ENCODE measurements at places on chromosomes 12 and 14.
A peak's percentile ranks its signal among the peaks of the same experiment; 100 is the strongest.

DNA sequence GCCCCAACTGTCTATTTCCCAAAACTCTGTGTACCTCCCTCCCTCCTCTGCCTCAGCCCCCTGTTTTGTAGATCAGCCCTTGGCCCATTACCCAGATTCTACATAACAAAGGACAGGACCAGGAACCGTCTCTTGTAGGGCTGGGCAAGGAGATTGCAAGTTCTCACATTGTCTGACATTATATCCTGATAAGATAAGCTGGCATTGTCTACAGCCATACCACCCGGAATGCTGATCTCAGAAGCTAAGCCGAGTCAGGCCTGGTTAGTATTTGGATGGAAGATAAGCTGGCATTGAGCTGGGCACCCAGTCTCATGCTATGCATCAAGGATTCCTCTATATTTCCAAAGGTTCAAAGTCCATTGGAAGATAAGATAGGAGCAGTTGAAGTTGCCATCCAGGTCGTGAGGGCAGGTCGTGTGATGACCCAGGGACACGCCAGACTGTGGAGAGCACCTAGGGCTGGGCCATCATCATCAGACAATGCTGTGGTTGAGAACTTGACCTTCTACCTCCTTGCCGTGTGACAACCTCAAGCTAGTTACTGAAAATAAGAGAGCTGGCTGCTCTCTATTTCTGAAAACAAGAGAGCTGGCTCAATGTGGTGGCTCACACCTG lies 29.5 kb downstream of the PHETA1 start:
- no peak for ATAC-seq

DNA sequence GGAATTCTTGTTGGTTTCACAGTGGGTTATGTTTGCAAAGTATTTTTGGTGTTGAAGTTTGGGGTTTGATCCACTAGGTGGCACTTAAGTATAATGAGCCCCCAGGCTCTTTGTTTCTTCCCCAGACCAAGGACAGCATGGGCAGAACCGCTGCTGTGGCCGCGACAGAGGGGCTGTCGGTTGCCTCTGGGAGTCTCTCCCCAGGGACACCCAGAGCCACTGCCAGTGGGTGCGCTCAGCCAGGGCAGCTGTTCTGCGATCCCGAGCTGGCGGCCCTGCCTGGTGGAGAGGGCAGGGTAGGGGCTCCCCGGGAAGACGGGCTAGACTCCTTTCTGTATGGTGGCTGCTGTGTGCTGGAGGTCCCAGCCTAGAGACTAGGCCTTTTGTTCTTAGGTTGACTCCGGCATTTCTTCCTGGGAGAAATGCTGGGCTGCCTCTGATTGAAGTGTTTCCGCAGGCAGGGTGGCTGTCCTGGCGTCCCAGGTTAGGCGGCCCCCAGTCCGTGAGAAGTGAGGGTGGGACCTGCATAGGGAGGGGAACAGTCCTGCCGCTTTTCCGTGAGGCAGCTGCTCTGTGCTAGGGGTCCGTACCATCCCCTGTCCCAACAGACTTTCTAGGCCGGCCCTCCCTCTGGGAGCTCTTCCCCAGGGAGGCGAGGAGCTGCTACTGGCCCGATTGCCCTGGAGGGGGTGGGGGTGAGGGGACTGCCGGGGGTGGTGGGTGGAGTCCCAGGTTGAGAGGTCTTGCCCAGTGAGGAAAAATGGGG lies 253.1 kb upstream of the PELI2 start:
- ATAC-seq = no peak

DNA sequence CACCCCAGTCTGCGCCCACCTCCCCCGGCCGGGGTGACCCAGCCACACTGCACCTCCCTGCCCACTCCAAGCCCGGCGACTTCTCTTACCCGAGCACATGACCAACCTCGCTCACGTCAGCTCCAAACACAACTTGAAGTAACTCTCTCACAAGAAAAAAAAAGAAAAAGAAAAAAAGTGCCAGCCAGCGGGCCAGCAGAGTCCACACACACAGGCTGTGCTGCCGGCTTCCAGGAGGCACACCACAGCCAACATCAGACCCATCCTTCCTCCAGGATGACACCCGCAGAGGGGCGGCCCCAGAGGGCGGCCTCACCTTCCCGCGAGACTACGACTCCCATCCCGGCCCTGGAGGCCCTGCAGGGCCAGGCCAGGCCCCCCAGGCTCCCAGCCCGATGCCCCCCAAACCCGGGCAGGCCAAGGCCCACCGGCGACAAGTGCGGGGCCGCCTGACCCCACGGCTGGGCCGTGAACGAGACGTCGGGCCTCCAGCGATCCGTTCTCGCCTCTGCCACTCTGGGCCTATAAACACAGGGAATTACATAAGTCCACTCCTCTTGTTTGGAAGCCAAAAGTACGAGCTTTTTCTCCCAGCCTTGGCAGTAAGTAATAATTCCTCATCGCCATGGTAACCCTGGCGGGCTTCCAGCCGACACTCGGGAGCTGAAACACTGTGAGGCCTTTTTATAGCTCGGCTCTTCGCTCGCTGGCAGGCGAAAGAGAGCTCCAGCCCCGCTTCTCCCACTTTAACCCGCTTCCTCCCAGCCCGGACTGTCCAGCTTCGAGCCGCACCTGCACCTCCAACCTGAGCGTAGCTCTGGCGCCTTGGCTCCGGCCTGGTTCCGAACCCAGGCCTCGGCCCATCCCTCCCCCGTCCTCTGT lies 49.1 kb downstream of the NCOR2 start:
- ATAC-seq = peak; percentile 84

DNA sequence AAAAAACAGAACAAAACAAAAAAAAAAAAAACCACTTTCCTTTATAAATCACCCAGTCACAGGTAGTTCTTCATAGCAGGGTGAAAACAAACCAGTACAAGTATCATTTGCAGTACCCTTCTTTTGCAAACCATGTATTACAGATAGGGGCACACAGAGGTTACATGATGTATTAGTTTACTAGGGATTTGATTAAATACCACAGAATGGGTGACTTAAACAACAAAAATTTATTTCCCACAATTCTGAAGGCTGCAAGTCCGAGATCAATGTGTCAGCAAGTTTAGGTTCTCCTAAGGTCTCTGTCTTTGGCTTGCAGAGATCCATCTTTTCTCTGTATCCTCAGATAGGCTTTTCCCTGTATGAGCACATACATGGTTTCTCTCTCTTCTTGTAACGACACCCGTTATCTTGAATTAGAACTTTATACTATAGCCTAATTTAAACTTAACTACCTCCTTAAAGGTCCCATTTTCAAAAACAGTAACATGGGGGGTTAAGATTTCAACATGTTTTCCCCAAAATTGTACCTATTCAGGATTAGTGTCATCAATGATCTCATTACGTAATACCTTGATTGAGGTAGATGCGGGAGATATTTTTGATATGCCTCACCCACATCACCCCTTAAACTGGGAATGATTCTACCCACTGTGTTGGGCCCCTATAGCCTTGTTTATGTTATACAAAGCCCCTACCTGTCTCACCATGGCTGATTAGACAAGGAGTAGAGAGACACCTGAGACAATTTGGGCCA lies 3.5 kb upstream of the CEP128 start:
- no peak for ATAC-seq

GRCh38 chr14:74618078-74618952 lies 6.3 kb upstream of the LTBP2 start:
- ATAC-seq = no peak

DNA sequence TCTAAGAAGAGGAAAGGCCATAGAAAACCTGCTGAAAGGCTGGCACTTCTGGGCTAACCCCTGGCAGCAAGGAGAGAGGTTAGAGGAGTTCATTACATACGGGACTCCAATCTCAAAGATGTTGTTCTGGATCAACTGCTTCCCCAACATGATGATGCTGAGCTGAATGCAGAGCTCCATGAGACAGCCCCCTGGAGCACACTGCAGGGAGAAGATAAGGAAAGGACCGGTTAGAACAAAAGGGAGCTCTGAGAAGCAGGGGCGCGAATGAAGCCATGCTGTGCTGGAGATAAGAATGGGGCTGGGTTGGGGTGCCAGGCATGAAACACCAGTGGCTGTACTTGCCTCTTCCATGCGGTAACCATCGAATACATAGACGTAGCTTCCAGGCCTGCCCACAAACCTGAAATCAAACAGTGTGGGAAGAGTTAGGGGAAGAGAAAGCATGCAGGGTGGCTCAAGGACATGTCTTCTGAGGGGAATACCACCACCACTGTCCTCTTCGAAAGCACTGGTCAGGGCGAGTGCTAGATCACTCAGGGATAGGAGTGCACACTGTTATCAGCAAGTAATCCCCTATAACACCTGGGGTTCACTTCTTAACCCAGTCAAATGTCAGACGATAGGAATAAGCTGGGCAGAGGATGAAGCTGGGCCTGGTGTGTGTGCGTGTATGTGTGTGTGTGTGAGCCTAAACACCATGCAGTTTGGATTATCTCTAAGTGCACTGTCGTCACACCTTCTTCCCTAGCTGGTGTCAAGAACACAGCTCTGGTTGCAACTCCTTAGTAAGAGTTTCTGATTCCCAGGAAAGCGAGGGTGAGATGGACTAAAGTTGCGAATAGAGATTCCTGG lies 180.9 kb downstream of the NTF3 start:
- no peak for ATAC-seq
